Iris pigment epithelial cell (primary cell): ENCODE measurements at places on chromosomes 13 and 19.

DNA sequence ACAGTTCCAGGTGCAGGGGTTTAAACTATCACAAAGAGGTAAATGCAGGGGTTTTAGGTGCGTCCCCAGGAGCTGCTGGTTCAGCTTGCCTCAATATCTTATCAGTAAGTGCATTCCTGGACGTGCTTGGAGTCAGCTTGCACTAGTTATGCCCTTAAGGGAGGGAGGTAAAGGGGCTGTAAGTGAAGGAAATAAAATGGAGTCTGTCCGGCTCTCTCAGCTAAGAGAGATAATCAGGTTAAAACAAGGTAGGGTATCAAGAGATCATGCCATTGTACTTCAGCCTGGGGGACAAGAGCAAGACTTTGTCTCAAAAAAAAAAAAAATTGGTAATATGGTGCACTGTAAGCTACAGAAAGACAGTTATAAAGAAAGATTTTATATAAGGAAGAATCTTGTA, 69.7 kb downstream of the ZNF100 start:
- no peak for DNase-seq

- no peak for DNase-seq
Observed at GRCh38 chr19:18000480-18000914, 7.5 kb upstream of the ARRDC2 start.

DNA sequence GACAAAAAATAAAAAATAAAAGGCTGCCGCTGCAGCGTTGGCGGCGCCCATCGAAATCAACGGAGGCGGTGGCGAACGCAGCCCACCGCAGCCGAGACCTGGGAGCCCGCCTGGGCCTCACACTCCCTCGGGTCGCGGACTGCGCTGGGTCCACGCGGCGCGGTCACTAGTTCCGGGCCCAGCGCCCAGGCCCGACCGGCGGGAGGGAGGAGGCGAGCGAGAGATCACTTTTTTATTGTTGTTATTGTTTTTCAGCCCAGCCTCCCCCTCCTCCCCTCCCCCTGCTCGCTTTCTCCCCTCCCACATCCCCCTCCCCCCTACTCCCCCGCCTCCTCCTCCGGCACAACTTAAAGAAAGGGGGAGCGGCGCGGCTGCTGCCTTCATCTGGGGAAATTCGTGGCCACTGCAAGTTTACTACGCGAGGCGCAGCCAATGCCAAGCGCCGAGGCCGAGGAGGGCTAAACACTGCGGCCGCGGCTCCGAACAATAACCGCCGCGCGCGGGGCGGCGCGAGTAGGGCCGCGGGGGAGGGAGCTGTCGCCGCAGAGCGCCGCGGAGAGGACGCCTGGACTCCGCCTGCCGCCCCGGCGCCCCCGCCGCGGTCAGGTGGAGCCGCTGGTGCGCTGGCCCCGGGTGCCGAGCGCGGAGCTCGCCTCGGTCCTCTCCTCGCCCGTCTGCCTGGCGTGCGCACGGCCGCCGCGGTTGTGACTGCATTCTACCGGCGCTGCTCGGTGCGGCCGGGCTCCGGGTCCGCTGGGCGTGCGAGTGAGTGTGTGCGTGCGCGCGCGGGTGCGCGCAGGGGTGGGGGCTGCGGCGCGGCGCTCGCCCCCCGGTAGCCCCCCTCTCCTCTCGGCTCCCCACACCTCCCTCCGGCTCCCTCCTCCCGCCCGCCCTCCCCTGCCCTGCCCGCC, 505 bp upstream of the ZIC2 start:
- peak; percentile 44 for DNase-seq

- no peak for DNase-seq
Observed at GRCh38 chr13:51733374-51734298, 70.3 kb downstream of the DHRS12 start.

DNA sequence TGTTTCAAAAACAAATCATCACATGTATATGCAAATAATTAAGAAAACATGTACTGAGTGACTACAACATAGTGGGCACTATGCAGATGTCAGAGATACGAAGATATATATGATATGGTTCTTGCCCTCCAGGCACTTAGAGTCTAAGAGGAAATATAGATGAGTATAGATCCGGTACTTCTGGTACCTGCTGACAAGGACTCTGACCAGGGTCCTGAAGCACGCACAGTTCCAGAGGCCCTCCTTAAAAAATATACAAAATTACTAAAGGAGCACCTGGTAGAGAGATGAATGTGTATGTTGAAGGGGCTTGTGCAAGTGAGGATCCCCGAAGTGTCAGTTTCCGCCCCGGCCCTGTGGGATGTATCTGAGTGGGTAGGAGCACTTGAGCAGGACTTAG, 31.3 kb downstream of the MTUS2 start:
- DNase-seq, result no peak

DNA sequence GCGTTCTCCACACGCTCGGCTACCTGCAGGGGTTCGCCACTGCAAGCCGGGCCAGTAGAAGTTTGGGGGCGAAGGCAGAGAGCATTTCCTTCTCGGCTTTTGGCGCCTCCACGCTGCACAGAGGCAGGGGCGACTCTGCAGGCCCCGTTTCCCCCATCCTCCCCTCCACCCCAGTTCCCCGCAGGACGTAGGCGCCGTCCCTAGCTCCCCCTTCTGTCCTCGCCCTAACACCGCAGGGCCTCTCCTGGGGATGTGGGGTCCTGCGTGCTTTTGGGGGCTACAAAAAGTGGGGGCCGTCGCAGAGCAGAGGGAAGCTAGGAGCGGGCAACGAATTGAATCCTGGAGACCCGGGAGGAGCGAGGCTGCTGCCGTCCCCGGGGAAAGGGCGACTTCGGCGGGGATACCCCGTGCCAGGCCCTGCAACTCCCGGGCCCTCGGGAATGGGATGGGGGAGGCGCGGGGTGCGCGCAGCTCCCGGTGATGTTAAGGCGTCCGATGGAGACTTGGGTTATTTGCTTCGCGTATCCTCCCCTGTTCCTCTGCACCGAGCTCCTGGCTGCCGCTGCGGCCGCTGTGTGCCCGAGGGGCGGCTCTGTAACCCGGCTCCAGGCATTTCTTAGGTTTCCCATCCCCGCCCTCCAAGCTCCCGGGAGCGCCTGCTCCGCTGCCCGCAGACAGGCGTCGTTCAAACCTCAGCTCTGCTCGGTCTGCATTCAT, 255.9 kb upstream of the SOX21 start:
- DNase-seq, result no peak

DNA sequence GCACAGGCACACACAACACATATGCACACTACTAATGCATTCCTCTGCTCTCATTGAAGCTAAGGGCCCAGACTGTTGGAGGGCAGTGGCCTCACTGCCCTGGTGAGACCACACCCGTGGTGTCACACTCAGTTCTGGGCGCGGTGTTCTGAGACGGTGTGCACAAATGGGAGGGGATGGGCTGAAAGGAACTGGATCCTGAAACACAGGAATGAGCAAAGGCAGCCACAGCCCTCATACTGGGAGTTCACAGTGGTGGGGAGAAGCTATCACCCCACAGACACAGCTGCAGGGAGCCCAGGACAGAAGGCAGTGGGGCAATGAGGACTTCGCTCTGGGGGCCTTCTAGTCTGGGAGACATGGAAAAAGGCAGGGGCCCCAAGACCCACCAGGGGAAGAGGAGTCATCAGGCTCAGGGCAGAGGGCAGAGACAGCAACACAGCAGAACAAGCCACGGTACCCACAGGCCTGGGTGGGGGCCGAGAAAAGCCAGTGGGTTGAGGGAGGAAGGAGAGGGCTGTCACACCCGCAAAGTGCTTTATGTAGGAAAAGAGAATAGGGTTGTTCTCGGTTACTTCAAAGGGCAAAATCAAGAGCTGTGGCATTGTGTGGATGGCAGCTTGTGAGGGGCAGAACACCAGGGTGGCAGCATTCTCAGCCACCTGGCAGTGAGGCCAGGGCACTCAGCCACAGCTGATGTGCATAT, 75.4 kb upstream of the GPR183 start:
- DNase-seq, result no peak

GRCh38 chr19:38875656-38876395, 2.2 kb downstream of the RINL start:
- DNase-seq, result no peak

GRCh38 chr19:2716275-2716650, 4.9 kb downstream of the DIRAS1 start:
- DNase-seq, result no peak

- DNase-seq, result peak; percentile 58
Observed at GRCh38 chr13:45393941-45394570, 24.1 kb downstream of the SLC25A30 start.

GRCh38 chr19:35044317-35045117, 3.0 kb downstream of the HPN start:
- DNase-seq, result peak; percentile 25
